Glomerular endothelial cell (primary cell): ENCODE measurements at places on chromosomes 1 and 21.

DNA sequence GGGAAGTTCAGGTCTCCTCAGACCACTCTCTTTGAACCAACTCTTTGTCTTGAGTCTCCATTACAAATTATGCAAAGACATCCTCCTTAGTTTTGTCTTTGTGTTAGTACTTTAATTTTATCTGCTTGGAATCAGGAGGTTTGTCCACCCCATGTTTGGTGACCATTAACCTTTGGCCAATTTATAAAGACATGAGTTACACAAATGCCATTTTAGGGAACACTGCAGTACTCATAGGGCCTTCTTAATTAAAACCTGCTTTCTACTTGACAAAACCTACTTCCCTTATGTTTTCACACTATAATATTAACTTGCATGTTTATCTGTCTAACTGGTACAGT, 7.9 kb upstream of the CDC73 start:
- no peak for DNase-seq

DNA sequence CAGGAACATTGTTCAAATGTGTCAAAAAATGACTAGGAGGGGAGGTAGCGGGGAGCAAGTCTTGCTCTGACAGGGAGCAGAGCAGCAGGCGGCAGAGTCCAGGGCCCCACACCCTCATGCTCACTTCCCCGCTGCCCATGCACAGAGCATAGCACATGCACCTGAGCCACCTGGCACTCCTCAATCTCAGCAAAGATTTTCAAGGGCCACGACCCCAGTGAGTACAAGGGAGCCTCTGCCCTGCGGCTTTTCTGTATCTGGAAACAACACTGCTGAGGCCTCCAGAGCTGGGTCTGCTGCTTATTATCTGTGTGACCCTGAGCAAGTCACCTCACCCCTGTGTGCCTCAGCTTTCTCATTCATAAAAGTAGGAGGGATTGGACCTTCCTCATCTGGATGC, 1.1 kb upstream of the GJB3 start:
- DNase-seq: no peak

GRCh38 chr21:46120301-46121285, 22.7 kb downstream of the COL6A2 start:
- DNase-seq: no peak

DNA sequence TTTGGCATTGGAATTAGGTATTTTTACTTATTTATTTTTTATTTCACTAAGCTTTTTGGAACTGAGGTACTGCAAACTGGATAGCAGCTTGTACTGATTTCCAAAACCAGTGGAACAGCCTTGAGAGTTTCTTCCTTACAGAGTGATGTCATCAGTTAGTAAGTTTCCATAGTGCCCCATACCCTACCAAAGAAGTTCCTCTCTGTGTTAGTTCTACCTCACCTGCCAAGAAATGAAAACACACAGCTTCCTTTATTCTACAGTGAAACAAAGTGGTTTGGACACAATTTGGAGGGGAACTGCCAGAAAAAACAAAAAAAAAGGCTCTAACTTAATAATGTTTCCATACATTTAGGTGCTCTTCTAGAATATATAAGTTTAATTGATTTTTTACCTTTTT, 430.9 kb upstream of the ADGRL2 start:
- no peak for DNase-seq

DNA sequence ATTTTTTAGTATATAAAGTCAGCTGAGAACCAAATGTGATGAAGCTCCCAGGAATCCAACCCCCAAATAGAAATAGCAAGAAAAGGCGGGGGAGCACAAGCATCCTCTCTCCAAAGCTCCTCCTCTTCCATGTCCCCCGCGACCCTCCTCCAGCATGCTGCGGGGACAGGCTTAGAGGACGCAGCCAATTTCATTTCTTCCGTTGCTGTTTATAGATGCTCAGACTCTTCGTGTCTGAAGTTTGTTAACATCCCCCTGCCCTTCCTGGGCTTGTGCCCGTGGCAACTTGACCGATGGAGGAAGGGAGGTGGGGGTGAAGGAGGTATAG, 754 bp upstream of the NPPA start:
- DNase-seq: no peak

GRCh38 chr1:101797722-101798121, 199.0 kb downstream of the OLFM3 start:
- no peak for DNase-seq

- DNase-seq: no peak
These were observed 104.3 kb downstream of the HHIPL2 start for GRCh38 chr1:222443566-222443965.
